ENCODE measurements at places on chromosomes 3 and 15.

GRCh38 chr15:65076486-65077290, at the start of gene KBTBD13:
TSS of gene KBTBD13 (plus strand) at chr15:65076746. CDS start at chr15:65076816, 70 bp downstream.
- no peak for DNase-seq

DNA sequence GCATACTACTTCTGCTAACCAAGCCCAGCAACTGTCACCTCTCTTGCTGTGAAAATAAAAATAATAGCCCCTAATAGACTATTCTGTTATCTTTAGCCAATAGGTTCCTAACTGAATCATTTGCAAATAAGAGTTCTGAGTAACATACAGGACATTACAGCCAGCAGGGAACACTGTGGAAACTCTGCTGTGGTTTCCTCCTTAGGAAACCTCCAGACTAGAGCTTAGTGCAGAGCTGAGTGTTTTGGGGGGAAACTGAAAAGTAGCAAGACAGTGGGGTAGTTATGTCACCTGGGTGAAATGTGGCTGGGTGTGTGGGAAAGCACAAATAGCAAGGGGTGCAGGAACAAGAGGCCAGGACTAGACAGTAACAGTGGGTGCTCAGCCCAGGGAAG, 32.4 kb downstream of the DZIP1L start:
- no peak for DNase-seq

- DNase-seq, result no peak
Measured at GRCh38 chr3:140315955-140316354, 361.9 kb upstream of the TRIM42 start.

- no peak for DNase-seq
Measured at GRCh38 chr3:15175605-15176004, 30.4 kb upstream of the CAPN7 start.

- no peak for DNase-seq
Measured at GRCh38 chr3:157145606-157146322, 14.2 kb downstream of the CCNL1 start.

DNA sequence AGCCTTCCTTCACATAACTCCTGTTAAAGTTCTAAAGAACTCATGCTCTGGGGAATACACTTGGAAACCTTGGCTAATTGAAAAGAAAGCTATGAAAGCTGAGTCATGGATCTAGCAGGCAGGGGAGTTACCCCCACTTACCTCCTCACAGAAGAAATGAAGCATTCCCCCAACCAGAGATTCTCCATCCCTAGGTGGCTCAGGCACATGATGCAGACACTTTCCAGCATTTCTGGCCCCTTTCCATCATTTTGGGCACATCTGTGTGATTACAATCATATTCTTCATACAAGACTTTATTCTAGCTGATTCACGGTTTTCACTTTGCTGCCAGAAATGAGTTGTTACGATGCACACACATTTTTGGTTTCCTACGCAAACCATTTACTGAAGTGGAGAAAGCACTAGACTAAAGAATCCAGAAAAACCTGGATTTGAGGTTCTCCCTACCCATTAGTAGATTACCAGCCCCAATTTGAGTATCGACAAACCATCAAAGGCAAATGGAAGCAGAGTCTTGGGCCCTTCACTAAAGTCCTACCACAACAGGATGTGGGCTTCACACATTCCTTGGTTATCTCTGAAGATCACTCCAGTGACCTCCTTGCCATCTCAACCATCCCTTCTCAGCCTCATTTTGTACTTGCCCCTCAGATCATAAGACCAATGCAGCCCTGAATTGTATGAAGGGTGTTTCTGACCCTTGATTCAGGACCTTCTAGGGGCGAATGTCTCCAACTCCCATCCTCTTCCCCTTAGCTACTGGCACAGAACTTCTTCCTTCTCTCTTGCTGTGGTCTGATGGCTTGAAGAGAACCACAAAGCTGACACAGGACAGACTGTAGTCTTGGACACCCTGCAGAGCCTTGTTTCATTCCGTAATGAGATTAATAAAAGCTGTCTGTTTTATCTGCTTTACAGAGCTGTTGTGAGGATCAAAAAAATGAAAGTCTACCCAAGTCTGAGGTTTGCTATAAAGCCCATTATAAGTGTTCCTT, 42.5 kb upstream of the SNRK start:
- no peak for DNase-seq
